A549 treated with RU486 at 1 μM for 4 hours (cell line): ENCODE measurements at places on chromosomes 5 and 9. TPM values are rescaled to one million over a fixed set of nuclear protein-coding genes. Genes with fewer than 3 reads are reported as not detected.

THBS4 gene
- 0.08 to 0.12 TPM in 2 of 5 replicates, not detected in the others for total RNA-seq

CDC20B gene
- total RNA-seq: 0.05 to 0.11 TPM (median 0.09 TPM) in 3 of 5 replicates, not detected in the others

BNIP1 gene
- 16.5 to 21.4 TPM (median 17.2 TPM) in 5 replicates for total RNA-seq

SLC46A2 gene
- total RNA-seq: not detected in 5 replicates

LCN12 gene
- total RNA-seq: 0.61 to 1.6 TPM (median 0.86 TPM) in 5 replicates
